Left kidney (tissue), 8 donors: ENCODE measurements at places on chromosomes 6 and 20. TPM values are rescaled to one million over a fixed set of nuclear protein-coding genes. Genes with fewer than 3 reads are reported as not detected.

Gene PTGIS
- 33.0 TPM for polyA plus RNA-seq

Gene SRMS
- not detected for polyA plus RNA-seq

Gene DLGAP4
- polyA plus RNA-seq: 57.8 TPM

Gene RNF182
- polyA plus RNA-seq: 2.8 TPM

Gene PLN
- polyA plus RNA-seq: 4.8 TPM

Gene BEND6
- polyA plus RNA-seq: 5.8 TPM

Gene TCF21
- polyA plus RNA-seq: 202 TPM

Gene EYS
- 0.96 TPM for polyA plus RNA-seq

- no peak for DNase-seq
Observed at GRCh38 chr6:67883500-67884366, 751.3 kb upstream of the ADGRB3 start.

DNA sequence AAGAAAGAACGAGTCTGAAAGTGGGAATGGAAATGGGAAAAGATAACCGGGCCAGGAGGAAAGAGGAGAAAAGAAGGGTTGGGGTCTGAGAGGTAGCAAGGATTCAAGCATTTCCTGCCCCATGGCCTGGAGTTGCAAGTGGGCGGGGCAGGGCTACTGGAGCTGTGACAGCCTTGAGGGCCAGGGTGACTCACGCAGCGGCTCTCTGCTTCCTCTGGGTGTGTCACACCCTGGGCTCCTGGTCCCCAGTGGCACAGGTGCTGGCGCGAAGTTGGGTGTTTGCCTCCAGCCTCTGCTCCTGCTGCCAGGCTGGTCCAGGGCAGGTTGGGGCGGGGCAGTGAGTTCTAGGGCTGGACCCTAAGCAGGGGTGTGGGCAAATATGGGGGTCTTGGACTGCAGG, 3.3 kb upstream of the ULBP3 start:
- DNase-seq: no peak

GRCh38 chr6:153564803-153565202, 433.7 kb upstream of the RGS17 start:
- DNase-seq: no peak

GRCh38 chr6:154768280-154768679, 35.1 kb downstream of the SCAF8 start:
- DNase-seq: no peak

GRCh38 chr6:107132330-107132954, 17.1 kb upstream of the BEND3 start:
- no peak for DNase-seq

DNA sequence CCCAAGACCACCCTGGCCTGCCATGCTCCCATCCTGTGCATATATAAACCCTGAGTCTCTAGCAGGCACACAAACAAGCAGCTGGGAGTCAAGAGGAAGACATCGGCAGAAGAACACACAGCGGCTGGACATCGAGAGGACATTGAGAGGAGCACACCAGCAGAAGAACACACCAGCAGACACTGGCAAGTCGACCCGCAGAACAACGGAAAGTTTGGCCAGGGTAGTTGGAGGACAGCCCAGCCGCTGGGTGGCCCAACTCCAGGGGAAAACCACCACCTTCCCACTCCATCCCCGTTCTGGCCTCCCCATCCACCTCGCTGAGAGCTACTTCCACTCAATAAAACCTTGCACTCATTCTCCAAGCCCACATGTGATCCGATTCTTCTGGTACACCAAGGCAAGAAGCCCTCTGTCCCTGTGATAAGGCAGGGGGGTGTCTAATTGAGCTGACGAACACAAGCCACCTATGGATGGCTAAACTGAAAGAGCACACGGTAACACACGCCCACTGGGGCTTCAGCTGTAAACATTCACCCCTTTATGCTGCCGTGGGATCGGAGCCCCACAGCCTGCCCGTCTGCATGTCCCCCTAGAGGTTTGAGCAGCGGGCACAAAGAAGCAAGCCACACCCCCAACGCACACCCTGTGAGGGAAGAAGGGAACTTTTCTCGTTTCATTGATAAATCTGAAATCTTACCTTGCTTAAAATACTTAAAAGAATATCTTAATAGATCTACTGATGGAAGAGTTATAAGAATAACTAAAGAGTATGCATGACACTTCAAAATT, 13.8 kb downstream of the TMX4 start:
- no peak for DNase-seq

DNA sequence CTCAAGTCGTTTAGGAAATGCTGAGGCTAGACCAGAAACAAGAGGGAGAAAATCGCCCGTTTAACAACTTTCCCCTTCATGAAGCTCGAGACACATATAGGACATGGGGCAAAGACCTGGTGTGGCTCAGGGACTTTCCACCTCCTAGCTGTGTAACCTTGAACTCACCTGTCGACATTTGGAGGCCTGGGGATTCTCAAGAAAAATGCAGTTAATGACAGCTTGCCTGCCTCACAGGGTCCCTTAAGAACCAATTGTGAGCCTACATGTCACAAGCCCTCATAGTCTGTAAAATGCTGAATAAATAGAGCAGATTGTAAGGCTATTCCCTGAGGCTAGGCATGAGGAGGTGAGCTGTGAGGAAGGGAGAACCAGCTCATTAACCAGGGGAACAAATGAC, 35.1 kb downstream of the MGME1 start:
- no peak for DNase-seq

DNA sequence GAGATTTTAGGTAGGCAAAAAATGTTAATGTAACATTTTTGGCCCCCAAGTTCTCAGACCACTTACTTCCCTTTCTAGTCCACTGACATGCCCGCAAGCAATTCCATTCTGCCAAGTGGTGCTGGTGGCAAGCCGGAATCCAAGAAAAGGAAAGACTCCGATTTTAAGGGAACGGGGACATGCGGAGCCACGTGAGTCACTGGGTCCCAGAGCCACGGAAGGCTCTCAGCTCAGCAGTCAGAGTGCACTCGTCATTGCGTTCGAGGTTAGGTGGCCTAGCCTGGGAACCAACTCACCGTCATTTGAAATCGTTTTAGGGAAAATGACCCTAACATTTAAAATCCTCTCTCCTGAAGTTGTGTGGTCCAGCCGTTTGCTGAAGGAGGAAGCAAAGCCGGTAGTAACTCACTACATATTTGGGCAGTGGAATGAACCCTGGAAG, 711 bp upstream of the SIRT5 start:
- DNase-seq: peak; percentile 28

DNA sequence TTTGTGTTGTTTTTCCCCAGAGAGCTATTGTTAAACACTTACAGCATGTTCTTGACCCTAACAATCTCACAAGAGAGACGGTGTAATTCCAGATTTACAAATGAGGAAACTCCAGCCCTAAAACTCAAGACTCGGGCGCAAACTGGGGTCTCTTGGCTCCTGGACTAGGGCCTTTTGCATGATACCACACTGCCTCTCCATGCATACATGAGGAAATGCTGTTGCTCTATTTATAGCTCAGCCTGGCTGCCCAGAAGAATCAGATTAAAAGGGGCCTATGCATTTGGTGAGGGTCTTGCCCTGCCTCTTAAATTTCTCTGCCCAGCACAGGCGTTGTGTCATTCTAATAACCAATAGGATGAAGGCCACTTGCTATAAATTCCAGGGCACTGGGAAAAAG, 30.5 kb upstream of the SNRPB2 start:
- DNase-seq: no peak

- DNase-seq: no peak
Observed at GRCh38 chr6:32117461-32117860, 8.3 kb upstream of the TNXB start.
